PC-9 (cell line): ENCODE measurements at places on chromosomes 5 and 9. TPM values are rescaled to one million over a fixed set of nuclear protein-coding genes. Genes with fewer than 3 reads are reported as not detected.

NTRK2 gene
- total RNA-seq = not detected in 2 replicates

SPINK13 gene
- total RNA-seq = not detected in 2 replicates

ADGRV1 gene
- total RNA-seq = 1.0 and 1.2 TPM in 2 replicates

PCDHB3 gene
- total RNA-seq = 0.17 and 0.55 TPM in 2 replicates

FBXW11 gene
- total RNA-seq = 54.8 and 58.7 TPM in 2 replicates

ADRA1B gene
- 4.6 and 6.0 TPM in 2 replicates for total RNA-seq

SCGB3A2 gene
- total RNA-seq = not detected in 2 replicates

ROR2 gene
- not detected in 2 replicates for total RNA-seq

IL7R gene
- 0.41 TPM in 1 of 2 replicates, not detected in the other for total RNA-seq

GHR gene
- total RNA-seq = not detected in 2 replicates

ABLIM3 gene
- 101 and 111 TPM in 2 replicates for total RNA-seq

ADAMTSL1 gene
- not detected in 2 replicates for total RNA-seq

PCDHGB1 gene
- total RNA-seq = not detected in 2 replicates

TLR4 gene
- total RNA-seq = 0.28 and 0.55 TPM in 2 replicates

- peak; percentile 48 for DNase-seq
Measured at GRCh38 chr9:82939451-82939850, 123.5 kb downstream of the RASEF start.

DNA sequence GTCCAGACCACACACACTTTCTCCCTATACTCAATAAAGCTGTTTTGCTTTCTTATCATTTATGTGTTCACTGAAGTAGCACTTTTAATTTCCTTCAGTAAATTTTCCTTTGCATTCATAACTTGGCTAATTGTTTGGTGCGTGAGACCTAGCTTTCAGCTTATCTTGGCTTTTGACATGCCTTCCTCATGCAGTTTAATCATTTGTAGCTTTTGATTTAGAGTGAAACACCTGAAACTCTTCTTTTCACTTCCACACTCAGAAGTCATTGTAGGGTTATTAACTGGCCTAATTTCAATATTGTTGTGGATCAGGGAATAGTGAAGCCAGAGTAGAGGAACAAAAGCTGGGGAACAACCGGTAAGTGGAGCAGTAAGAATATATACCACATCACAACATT is 114.7 kb downstream of the ST8SIA4 start:
- DNase-seq = no peak

DNA sequence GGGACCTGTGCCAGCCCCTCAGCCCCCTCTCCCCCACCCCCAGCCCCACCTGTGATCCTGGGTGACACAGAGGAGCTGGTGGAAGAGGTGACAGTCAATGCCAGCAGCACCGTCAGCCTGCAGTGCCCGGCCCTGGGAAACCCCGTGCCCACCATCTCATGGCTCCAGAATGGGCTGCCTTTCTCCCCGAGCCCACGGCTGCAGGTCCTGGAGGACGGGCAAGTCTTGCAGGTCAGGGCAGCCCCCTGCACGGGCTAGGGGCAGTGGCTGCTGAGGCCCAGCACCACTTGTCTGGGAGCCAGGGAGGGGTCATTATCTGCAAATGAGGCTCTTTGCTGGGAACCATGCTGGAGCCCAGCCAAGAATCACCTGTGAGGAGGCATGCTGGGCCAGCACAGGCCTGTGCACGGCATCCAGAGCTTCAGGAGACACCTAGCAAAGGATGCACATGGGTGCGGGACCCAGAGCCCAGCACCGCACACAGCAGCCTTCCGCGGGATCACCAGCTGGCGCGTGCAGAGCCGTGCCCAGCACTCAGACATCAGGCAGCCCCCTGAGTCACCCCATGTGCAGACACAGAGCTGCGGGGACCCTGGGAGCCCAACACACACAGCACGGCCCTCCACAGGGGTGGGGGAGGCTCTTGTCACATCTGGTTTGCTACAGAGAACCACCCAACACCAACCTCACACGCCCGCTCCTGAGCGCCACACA is 62.0 kb upstream of the ASS1 start:
- DNase-seq = no peak

DNA sequence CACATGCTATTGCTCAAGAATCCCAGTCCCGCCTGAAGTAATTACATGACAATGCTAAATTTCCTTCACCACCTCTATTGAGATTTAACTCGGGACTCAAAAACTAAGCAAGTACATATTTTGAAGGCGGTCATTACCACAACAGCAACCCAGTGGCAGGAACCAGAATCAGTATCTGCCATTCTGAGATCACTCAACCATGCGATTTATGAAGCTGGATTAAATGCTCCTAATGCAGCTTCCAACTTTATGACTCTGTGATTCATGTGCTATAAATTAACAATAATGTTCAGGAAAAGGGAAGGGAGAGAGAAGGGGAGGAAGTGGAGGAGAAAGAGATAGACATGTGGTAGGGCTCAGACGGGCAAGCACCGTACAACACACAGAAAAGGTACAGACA is 194.7 kb downstream of the DNAH5 start:
- DNase-seq = no peak

DNA sequence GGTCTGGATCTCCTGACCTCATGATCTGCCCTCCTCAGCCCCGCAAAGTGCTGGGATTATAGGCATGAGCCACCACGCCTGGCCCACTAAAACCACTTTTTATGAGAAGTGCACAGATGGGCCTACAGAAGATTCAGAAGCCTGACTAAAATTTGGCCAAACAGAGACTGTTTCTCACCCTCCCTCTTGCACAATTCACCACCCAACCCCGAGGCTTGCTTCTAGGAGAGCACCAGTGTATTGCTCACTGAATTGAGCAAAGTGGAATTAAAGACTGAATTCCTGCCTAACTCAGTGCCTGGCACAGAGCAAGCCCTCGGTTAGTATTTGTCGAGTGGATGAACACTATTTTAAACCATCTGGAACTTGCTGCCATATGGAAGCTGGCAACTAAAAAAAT is 3.4 kb upstream of the DCTN4 start:
- DNase-seq = no peak

DNA sequence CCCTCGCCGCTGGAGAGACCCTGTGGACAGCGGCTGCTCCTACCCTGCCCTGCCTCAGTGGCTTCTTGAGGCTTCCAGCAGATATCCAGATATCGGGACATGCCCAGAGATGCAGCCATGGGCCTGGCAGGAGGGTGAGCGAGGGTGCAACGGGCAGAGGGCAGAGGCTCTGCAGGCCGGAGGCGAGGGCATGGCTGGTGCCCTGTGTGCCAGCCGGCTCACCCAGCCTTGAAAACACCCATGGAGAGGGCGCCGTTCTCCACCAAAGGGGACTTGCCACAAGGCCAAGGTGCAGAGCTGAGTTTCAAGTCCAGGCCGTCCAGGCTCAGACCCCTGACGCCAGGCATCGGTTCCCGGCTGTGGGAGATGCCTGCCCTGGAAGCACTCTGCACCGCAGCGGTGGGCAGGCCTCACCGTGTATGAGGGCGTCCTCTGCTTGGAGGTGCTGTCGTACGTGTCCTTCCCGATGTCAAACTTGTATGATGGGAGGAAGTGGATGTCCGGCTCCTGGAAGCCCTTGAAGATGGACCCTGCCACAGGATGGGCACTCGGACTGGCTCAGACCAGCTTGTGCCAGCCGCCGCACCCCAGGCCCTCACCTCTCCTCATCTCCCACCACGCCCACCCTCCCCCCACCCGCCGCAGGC is 8.9 kb downstream of the INPP5E start:
- DNase-seq = no peak

GRCh38 chr5:77358255-77359205 is 133.6 kb downstream of the WDR41 start:
- DNase-seq = no peak

DNA sequence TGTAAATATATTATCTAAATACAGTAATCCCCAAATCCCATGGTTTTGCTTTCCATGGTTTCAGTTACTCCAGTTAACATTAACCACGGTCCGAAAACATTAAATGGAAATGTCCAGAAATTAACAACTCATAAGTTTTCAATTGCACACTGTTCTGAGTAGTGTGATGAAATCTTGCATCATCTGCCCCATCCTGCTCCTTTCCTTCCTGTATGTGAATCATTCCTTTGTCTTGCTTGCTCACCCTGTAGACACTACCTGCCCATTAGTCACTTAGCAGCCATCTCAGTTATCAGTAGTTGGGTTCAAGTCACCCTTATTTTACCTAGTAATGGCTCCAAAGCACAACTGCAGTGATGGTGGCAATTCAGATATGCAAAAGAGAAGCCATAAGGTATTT is 1568.5 kb upstream of the WWC1 start:
- DNase-seq = no peak

GRCh38 chr5:95631991-95632675 is 12.2 kb downstream of the GPR150 start:
- DNase-seq = no peak

GRCh38 chr5:51988634-51989033 is 605.4 kb downstream of the ISL1 start:
- no peak for DNase-seq

DNA sequence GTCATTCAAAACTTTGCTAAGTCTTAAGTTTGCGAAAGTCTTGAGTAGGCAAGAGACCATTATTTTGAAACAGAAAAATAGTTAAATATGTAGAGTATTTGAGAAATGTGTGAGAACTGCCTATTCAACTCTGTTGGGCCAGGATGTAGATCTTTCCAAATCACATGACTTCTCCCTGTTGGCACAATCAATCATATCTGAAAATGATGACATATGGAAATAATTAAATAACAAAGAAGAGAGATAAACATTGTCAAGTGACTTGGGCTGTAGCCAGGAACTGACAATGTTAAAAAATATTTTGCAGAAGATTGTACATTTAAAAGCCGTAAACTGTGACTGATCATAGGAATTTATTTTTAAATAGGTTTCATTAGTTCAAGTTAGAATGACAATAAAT is 104.6 kb upstream of the IL6ST start:
- no peak for DNase-seq

GRCh38 chr5:55370291-55370925 is 62.6 kb downstream of the MTREX start:
- no peak for DNase-seq

GRCh38 chr9:110065532-110065931 is 142.4 kb downstream of the C9orf152 start:
- DNase-seq = no peak

DNA sequence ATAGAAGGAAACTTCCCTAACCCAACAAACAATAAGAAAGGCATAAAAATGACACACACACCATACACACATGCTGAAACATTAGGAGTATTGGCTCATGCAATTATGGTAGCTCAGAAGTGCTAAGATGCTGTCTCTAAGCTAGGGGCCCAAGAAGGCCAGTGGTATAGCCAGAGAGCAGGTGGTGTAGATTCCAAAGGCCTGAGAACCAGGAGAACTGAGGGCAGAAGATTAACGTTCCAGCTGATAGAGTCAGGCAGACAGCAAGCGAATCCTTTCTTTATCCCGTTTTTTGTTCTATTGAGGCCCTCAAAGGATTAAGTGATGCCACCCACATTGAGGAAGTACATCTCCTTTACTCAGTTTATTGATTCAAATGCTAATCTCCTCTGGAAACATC is 262.9 kb downstream of the EPB41L4A start:
- DNase-seq = no peak

GRCh38 chr9:929719-930118 is 46.7 kb upstream of the DMRT3 start:
- DNase-seq = no peak

DNA sequence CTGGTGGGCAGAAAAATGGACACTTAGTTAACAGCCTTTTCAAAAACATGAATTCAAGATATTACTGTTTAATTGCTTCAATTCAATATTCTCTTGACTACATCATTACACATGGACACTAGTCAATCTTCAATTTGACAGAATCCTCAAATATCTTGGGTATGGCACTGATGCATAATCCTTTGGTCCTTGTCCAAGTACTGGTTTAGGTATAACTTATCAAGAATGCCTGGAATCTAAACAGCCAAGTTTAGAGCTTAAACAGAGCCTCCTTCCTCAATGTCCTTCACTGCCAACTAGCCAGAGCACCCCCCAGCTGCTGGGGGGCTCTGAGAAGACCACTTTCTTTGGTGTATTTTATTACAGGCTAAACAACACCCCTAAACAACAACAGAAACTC is 61.6 kb upstream of the ERCC6L2 start:
- DNase-seq = no peak

DNA sequence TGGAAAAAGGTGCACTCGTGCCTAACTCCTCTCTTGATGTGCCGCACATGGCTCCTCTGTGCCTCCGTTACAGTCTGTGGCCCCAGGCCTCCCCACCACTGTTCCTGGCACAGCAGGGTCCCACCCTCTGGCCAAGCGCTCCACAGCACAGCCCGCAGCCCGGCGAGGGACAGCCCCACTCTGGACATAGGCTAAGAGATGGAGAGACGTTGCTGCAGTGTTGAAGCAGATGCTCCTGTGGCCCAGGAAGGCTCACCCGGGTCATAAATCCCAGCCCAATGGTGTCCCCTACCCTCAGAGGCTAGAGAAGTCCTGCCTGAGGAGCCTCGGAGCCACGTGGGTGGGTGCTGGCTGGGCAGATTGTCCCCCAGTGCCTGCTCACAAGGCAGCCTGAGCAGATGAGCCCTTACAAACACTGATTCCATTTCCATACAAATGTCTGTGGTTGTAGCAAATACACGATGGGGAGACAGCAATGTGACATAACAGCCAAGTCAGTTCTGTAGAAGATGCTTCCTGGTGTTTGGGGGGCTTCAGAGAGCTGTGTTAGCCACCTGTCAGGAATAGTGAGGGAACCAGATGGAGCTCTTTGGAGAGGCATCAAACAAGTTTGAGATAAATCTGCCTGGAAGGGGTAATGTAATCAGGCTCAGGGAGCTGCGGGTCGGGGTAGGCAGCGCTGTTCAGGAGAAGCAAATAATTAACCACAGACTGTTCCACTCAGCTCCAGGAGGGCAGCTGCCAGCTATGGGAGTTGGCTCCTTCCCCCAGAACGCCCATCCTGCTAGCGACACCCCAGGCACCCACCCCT is 41.7 kb downstream of the C5orf15 start:
- DNase-seq = no peak

- no peak for DNase-seq
Measured at GRCh38 chr9:26945591-26945990, 1.5 kb downstream of the PLAA start.

DNA sequence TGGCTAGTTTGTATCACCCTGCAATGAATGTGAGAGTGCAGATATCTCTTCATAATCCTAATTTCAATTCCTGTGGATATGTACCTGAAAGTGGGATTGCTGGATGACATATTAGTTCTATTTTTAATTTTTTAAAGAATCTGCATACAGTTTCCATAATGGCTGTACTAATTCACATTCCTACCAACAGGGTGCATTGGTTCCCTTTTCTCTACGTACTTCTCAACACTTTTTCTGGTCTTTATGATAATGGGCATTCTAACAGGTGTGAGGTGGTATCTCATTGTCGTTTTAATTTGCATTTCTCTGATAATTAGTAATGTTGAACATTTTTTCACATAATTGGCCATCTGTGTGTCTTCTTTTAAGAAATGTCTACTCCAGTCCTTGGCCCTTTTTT is 927.5 kb downstream of the DTWD2 start:
- no peak for DNase-seq

- DNase-seq = no peak
Measured at GRCh38 chr5:150589862-150590601, 50.4 kb upstream of the SYNPO start.

GRCh38 chr5:140674211-140674610 is 835 bp upstream of the DND1 start:
- no peak for DNase-seq

GRCh38 chr5:123835421-123835820 is 323.4 kb downstream of the CSNK1G3 start:
- DNase-seq = no peak
